ENCODE measurements at places on chromosomes 6 and 20. TPM values are rescaled to one million over a fixed set of nuclear protein-coding genes. Genes with fewer than 3 reads are reported as not detected.

GRCh38 chr6:35181308-35181932 lies 32.3 kb upstream of the SCUBE3 start:
- H3K4me1 ChIP-seq: peaks cover 9% of the 10 kb centered on the region
- peaks cover 3% of the 10 kb centered on the region for H3K27me3 ChIP-seq
- H3K36me3 ChIP-seq: no peaks in the 10 kb centered on the region

- H3K27ac ChIP-seq: no peak overlapping the region
- no peaks in the 10 kb centered on the region for H3K36me3 ChIP-seq
- peak; percentile 18 for DNase-seq
These were observed 664.8 kb upstream of the MMS22L start for GRCh38 chr6:97947841-97948240.

DNA sequence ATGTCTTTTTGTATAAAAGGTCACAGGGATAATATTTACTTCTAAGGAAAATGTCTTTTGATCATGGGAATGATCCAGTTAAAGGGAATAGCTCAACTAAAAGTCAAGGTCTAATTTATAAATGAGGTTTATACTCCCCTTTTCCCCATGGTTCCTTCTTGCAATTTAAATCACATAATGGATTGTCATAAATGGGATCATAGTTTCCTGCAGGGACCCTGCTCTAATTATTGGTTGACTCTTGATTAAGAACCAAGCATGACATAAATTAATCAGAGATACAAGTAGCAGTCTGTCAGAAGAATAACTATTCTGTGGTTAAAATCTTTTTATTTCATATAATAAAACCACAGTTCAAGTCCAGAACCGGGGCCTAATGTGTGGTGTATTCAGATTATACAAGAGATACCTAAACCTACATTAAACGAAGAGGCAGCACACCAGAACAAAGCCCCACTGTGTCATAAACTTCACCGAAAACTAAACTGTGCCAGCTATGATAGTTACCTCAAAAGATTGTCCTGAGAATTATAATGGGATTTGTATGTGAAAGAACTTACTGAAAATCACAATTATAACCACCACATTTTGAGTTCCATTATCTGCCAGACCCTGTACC lies 43.0 kb upstream of the CD83 start:
- DNase-seq: no peak
- no peak overlapping the region for H3K27ac ChIP-seq
- no peaks in the 10 kb centered on the region for H3K27me3 ChIP-seq
- H3K36me3 ChIP-seq: no peaks in the 10 kb centered on the region

- H3K4me1 ChIP-seq: no peaks in the 10 kb centered on the region
- no peak overlapping the region for H3K4me3 ChIP-seq
- DNase-seq: no peak
- H3K27me3 ChIP-seq: peaks cover 16% of the 10 kb centered on the region
These were observed 48.1 kb upstream of the MDGA1 start for GRCh38 chr6:37745748-37746147.

Gene SLC18B1
- total RNA-seq: 8.4 TPM

DNA sequence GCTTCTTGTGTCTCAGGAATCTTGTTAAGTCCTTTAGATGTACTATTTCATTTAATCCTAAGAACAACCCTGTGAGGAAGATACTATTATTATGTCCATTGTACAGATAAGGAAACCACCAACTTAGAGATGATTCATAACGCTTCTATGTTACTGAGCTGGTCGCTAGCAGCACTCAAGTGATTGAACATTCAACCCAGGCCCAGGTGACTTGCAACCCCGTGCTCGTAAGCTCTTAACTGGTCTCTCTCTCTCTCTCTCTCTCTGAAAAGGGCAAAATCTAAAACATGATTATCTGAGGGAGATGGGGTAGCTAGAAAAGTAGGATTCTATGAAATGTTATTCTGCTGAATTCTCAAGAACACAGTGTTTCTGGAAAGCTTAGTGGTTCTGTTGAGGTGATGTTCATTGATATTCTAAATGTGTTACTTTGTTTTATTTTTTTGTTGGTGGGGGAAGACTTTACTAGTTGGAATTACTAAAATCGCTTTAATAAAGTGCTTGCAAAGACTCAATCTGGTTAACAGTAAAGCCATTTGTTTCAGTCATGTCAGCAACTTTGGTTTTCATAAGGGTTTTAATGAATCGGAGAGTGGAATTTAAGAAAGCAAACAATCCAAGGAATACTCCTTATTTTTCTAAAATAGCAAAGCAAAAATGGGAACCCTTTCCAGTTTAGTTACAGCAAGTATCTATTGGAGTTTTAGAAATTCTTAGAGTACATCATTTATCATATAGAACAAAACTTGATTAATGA lies 265.0 kb upstream of the TAB2 start:
- H3K4me1 ChIP-seq: peaks cover 13% of the 10 kb centered on the region
- no peak overlapping the region for H3K27ac ChIP-seq
- no peaks in the 10 kb centered on the region for H3K27me3 ChIP-seq
- no peaks in the 10 kb centered on the region for H3K36me3 ChIP-seq
- no peak for DNase-seq

All from endothelial cell of umbilical vein (primary cell).